Stimulated activated CD4-positive, alpha-beta T cell treated with anti-CD3 and anti-CD28 coated beads, Interleukin-2, amount 100 ng/mL, for 4 hours (primary cell): ENCODE measurements at places on chromosomes 7 and 10.

DNA sequence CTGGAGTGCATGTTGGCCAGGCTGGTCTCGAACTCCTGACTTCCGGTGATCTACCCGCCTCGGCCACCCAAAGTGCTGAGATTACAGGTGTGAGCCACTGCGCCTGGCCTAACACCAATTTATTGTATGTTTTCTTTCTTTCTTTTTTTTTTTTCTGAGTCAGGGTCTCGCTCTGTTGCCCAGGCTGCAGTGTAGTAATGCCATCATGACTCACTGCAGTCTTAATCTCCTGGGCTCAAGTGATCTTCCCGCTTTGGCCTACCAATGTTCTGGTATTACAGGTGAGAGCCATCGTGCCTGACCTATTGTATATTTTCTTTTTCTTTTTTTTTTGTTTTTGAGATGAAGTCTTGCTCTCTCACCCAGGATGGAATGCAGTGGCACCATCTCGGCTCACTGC, 33.8 kb upstream of the UBE2H start:
- no peak for DNase-seq

DNA sequence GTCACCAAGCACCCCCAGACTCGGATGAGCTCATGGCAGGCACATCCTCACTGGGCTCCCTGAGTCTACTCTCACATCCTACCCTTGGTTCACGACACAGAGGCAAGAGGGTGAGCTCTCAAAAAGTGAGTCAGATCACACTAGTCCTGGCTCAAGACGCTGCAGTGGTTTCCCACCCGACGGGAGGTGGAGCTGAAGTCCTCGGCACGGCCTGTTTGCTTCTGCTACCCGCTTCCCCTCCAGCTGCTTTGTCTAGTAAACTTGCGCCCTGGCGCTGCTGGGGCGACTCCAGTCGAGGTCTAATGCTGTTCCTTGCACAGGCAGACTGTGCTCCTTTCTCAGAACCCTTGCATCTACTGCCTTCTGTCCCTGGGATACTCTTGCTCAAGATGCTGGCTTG, 13.5 kb upstream of the SFMBT2 start:
- no peak for DNase-seq

DNA sequence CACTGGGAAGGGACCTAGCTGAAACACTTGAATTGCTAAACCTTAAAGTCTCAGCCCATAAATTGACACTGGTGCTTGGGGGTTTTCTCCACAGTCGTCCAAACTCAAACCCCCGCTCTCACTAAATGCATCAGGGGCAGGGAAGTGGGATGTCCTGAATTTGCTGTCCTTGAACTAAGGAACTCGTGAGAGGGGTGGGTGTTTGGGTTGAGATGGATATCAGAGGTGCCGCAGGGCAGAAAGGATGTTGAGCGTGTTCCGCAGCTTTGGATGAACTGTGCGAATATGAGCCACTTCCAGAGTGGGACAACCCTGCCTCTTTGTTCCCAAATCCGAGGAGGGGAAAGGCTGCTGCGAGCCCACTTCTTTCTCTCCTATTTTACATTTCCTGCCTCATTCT, 90.3 kb upstream of the LYZL2 start:
- no peak for DNase-seq

- DNase-seq: no peak
Observed at GRCh38 chr10:93006435-93007039, 54.1 kb upstream of the CYP26C1 start.

GRCh38 chr10:55330486-55330885, 529.5 kb upstream of the PCDH15 start:
- no peak for DNase-seq

DNA sequence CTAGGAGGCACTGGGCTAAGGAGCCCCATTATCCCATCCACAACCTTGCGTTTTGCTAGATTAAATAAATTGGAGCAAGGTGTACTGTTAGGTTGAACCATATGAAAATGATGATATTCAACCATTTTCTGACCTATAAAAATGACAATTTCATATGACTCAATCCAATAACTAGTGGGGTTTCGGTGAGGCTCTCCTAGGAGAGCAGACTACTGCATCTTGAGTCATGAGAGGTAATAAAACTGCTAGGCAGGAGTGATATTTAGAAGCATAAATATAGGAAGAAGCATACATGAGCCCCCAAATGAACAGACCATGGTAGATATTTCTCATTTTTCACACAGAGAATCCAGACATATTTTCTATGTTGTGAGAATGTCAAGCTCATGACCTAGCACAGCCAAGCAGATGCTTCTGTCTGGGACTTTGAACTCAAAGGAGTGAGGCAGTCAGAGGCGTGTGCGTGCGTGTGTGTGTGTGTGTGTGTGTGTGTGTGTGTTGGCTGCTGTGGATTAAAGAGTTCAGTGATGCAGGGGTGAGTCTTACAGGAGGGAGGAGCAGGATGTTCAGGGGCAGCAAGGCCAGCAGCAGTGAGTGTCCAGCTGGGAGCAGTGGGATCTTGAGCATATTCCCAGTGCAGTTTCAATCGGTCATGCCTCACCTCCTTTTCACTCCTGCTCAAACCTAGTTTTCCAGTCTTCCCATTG, 17.8 kb upstream of the WDR11 start:
- DNase-seq: no peak

GRCh38 chr7:132782777-132783640, 206.7 kb upstream of the PLXNA4 start:
- DNase-seq: no peak
